RCC 7860 (cell line): ENCODE measurements at places on chromosomes 5 and 9.

DNA sequence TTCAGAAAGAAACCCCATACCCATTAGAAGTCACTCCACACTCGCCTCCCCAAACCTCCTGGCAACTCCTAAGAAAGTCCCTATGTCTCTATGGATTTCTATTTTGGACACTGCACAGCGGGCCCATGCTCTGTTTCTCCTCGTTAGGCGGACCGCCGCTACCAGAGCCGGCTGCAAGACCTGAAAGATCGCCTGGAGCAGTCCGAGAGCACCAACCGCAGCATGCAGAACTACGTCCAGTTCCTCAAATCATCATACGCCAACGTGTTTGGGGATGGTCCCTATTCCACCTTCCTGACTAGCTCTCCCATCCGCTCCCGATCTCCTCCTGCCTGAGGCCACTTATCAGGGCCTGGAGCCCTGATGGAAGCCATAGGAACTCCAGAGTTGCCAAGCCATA, 4.6 kb upstream of the GLE1 start:
- no peak for DNase-seq

DNA sequence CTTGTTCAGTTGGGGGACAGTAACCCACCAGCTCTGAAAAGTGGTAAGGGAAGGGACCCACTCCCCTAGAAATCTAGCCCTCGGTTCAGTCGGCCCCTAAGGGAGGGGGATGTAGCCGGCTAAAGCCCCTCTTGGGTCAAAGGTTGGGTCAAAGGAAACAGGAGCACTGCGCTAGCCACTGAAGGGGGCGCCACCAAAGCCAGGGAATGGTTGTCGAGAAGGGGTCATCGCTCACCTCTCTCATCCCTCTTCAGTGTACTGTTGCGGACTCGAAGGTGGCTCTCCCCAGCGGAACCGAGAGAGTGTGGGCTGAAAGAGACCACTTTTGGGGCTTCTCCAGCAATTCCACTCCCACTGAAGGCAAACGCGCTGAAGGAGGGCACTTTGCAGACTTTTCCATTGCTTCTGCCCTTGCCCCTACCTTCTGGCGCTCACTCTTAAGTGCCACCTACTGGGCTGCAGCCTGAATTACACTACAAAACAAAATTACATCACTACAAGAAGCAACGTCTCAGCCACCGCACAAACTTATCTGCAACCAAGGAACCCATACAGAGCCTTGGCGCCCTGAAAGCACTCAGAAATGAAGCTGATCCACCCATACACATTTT, 396.9 kb downstream of the PDE4D start:
- no peak for DNase-seq

GRCh38 chr9:110351009-110351467, 13.4 kb upstream of the TXNDC8 start:
- no peak for DNase-seq

GRCh38 chr5:168790002-168790635, 211.0 kb upstream of the PANK3 start:
- no peak for DNase-seq

- DNase-seq: no peak
Measured at GRCh38 chr9:38186404-38187115, 117.5 kb upstream of the SHB start.

DNA sequence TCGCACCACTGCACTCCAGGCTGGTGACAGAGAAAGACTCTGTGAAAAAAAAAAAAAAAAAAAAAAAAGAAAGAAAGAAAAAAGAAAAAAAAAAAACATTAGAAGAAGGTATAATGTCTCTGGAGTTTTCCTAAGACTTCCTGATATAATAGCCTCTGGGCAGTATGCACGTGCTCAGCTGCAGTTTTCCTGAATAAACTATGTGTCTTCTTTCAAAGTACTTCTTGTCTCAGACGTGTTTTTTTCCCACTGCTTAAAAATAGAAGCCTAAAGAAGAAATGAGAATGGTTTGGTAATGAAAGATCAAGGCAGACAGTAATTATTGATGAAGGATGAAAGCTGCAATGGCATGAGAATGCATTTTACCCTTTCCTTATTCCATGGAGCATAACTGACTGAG, 148.1 kb upstream of the TRPC7 start:
- DNase-seq: no peak

DNA sequence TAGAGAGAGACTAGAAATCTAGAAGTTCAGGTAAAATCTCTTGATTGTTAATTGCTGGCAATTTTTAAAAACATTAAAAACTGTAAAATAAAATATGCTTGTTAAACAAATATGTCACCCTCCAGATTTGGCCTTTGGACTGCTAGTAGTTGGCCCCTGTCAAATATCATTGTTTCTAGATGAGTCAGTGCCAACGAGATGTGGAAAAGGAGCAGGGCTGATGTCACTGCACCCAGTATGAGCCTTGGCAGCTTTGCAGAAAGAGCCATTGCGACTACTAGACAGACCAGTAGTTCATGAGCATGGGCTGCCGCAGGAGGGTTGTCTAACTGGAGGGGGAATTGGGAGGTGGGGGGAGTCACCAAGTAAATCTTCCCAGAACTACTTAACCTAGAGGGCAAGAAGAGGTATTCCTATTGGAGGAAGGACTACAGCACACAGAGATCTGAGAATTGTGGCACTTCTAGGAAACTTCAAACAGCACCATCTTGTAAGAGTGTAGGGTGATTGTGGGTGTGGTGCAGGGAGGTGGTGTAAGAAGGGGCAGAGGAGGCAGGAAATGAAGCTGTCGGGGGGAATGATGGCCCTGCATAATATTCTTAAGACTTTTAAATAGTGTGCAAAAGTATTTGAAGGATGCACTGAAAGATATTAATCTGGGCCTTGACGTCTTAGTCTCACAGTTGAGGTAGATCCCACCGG, 7.1 kb upstream of the DOCK2 start:
- DNase-seq: peak; percentile 90

GRCh38 chr5:146048994-146049703, 56.2 kb downstream of the PLAC8L1 start:
- DNase-seq: peak; percentile 55

DNA sequence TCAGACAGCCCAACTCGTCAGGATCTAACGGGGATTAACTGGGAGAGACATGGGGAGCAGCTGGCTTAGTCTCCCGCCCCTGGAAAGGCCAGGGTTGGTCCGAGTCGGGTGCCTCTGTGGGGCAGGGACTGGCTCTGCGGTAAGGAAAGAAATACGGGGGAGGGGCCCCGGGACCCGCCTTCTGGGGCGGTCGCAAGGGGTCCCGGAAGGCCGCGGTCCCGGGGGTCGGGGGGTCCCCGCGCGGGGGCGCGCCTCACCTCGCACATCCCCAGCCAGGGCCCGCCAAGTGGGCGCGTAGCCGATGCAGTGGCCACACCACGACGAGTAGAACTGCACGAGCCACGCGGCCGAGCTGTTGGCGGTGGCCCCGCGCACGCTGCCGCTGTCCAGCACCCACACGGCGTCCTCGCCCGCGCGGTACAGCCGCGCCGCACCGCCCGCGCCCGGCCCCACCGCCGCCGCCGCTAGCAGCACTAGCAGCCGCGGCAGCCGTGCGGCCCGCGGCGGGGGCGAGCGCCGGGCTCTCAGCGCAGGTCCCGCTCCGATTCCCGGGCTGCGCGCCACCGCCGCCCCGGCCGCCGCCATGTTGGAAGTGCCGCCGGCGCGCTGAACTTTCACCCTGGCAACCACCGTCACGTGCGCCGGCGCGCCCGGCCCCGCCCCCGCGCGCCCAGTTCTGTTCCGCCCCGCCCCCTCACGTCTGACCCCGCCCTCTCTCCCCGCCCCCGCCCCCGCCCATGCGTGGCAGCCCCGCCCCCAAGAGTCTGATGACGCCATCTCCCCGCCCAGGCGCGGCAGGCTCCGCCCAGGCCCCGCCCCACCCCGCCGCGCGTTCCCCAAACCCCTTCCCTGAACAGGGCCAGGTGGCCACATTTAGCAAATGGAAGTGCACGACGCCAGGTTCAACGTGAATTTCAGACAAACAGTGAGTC, at the start of gene QSOX2:
QSOX2 (minus strand) TSS at position 594 of the 932 bp plus-strand sequence; CDS start at position 585, 9 bp downstream.
- DNase-seq: peak; percentile 60

DNA sequence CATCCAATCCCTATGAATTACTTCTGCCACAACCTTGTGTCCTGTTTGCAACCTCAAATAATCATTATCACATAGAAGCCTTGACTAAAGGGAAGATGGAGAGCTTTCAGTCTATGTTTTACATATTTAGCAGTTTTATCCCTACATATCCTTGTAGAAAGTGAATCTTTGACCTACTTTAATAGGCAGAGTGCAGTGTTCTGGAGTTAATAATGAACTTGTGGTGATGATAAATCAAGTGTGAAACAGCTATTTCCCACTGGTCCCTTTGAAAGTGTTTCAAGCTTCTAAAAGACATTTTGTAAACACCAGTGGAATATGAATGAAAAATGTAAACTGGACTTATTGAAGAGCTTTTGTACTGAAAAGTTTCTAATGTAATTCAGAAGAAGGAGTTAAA, 406.7 kb downstream of the GABRG2 start:
- no peak for DNase-seq

- DNase-seq: no peak
Measured at GRCh38 chr5:140348104-140348503, 1.7 kb upstream of the HBEGF start.

DNA sequence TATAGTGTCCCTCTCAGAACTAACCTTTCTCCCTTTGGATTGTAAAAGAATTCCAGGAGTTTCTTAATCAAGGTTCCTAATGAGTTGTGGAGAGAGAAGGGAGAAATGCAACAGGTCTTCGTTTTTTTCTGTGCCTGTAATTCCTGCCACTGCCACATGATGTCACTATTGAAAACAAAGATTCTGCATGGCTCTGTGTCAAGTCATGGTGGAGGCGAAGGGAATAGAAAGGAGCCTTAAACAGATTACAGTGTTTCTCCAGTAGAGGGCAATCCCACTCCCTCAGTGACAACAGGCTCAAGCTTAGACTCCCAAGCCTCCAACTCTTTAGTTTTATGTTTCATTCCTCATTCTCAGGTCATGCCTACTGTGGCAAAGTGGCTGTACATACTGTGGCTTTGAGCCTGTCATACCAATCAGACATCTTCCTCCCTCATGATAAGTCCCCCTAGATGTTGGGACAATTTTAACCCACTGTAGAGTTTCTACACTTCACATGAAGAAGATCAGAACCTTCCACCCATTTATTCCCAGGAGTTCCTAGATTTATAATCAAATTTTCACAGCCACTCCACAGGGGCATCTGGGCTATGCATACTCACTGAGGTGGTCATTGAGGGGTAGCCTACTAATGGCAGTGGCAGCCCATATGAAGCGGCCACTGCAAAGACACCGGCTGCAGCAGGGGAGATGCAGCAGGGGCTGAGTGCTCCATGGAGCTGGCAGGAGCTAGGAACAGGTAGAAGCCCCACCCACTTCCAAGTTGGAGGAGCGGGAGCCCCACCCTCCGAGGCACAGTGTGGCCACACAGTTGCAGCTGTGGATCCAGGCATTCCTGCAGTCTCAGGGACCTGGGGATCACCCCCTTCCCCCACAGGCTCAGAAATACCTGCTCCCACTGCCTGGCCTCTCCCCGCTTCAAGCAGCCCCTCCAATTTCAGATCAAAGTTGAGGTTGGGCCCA, 97.4 kb upstream of the TRIM32 start:
- peak; percentile 81 for DNase-seq

DNA sequence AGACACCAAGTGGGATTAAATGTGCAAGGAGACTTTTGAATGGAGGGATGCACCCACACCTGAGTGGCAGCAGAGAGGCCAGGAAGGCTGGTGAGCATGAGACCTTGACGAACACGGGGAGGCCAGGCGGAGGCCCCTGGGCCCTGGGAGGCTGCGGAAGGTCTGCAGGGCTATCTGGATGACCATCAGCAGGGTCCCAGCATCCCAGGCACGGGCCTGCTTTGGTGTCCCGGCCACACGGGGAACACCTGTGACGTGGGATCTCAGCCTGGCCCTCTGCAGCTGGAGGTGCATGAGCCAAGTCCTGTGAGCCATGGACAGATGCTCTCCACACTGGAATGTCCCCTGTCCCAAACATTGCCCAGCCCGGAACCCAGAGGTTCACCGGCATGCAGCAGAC, 174.0 kb upstream of the FOXD4L5 start:
- DNase-seq: no peak
